ENCODE measurements at places on chromosomes 5 and 9.

DNA sequence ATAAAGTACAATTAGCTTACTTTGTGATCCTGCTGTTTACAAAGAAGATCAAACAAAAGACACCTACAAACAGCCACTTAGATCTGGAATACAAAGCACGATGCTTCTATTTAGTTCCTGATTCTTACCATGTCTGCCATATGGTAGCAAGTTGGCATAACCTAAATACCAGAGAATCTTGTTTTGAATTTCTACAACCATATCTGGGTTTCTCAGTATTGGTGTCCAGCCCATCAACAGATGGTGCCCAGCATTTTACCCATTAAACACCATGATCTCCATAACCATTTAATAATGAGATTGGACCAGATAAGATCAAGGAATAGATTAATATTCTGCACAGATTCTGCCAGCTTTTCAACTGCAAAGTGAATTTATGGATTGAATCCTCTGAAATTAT, 29.8 kb downstream of the SLC24A2 start:
- no peak for DNase-seq

GRCh38 chr5:150636391-150637244, 3.8 kb upstream of the SYNPO start:
- DNase-seq, result no peak

- peak; percentile 27 for DNase-seq
These were observed 16.9 kb downstream of the SEMA6A start for GRCh38 chr5:116557669-116558271.

DNA sequence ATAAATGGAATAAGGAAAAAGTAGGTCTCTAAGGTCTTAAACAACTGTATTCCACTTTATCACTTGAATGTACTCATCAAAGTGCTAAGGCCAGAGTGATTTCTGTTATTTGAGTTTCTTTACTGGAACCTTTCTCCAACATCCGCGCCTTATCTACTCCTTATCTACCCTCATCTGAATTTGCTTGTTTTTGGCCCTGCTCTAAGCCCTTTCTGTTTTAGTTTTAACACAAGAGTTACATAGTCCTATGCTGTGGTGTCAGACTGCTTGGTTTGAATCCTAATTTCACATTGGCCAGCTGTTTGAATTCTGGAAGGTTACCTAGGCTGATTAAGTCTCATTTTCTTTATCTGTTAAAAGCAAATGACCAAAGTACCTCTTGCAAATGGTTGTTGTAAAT, 128.3 kb downstream of the PCSK5 start:
- no peak for DNase-seq

DNA sequence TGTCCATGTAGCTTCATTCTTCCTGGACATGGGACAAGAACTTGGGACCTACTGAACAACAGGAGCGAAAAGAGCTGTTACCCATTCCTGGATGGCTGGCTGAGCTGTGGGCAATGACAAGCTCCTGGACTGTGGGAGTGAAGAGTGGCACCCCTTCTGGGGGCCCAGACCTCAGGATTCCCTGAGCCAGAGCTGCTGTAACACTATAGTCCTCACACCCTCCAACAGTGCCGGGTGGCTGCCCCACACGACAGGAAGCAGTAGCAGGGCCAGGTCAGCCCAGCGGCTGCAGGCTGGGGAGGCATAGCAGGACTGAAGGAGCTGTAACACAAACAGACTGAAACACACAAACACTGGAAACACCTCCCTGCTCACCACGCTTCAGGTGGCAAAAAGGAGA, 169.7 kb upstream of the IRX2 start:
- DNase-seq, result no peak

GRCh38 chr5:172798422-172799215, 27.6 kb upstream of the DUSP1 start:
- peak; percentile 64 for DNase-seq

GRCh38 chr9:16417161-16417560, 453.3 kb downstream of the BNC2 start:
- DNase-seq, result no peak

GRCh38 chr9:127455324-127455992, 4.1 kb downstream of the LRSAM1 start:
- peak; percentile 86 for DNase-seq

GRCh38 chr5:142981886-142982820, 212.0 kb downstream of the ARHGAP26 start:
- peak; percentile 30 for DNase-seq

- DNase-seq, result no peak
These were observed at the start of gene RASEF for GRCh38 chr9:83062651-83063527. TSS of gene RASEF (minus strand) at chr9:83063142. CDS start at chr9:83062867, 275 bp downstream.

- no peak for DNase-seq
These were observed 278.0 kb downstream of the ADAMTS6 start for GRCh38 chr5:65203746-65204145.

DNA sequence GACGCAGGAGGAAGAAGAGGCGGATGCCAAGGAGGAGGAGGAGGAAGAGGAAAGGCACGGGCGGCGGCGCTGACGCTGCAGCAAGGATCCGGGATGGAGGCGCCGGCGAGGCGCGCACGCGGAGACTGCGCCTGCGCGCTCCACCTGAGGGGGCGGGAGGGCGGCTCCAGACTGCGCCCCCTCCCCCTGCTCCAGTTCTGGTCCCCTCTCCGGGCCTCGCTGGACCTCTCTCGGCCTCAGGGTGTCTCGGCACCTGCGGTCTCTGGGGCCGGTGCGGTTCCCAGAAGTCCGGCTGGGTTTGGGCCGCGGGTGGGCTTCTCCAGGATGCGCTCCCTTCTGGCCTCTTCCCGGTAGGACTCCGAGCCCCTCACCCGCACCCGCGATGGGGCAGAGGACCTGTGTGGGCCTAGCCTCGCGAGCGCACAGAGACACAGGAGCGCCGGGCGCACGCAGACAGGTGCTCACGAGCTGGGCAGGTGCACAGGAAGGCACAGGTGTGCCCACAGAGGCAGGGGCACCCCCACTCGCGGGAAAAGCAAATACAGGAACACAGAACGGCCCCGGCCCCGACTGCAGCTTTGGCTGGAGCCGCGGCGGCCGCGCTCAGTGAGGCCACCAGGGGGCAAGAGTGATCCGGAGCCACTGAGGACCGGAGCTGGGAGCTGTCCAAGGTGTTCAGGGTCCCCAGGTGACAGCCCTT, at the start of gene NPDC1:
TSS of gene NPDC1 (minus strand) at position 90 of the 700 bp plus-strand sequence. CDS start 188 bp downstream, outside the sequence.
- peak; percentile 90 for DNase-seq

DNA sequence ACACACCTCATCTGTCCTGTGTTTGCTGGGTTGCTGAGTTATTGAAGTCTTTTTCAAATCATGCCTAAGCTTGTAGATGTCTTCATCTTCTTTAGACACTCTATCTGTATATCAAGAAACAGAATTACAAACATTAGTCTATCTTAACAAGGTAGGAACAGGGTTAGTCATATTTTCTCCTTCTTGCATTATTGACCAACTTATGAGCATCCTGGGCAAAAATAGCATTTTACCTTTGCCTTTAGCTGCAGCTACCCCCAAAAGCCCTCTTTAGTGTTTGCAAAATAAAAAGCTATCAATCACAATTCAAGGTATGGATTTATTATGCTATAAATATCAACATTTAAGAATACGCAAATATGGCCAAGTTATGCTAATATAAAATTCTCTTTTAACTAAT, 3.4 kb downstream of the PLK2 start:
- no peak for DNase-seq
